ENCODE measurements at places on chromosomes 16 and 17.

DNA sequence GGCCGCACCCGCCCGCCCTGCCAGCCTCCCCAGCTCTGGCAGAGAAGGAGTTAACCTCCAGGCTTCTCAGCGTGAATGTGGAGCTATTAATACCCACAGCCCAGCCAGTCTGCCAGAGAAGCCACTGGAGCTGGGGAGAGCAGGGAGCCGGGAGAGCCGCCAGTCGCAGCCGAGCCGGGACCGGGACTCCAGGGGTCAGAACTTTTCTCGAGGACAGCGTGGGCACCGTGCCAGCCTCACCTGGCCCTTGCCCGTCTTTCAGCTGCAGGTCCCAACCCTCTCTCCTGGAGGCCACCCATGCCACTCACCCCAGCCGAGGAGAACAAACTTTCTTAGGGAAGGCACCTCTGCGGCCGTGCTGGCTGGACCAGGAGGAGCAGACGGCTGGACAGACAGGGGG, 33.8 kb upstream of the SBK1 start:
- no peak for DNase-seq

GRCh38 chr17:28384281-28385036, 13.0 kb downstream of the SARM1 start:
- DNase-seq, result peak; percentile 49

- DNase-seq, result no peak
These were observed 5.1 kb upstream of the MYO1D start for GRCh38 chr17:32882029-32882428.

DNA sequence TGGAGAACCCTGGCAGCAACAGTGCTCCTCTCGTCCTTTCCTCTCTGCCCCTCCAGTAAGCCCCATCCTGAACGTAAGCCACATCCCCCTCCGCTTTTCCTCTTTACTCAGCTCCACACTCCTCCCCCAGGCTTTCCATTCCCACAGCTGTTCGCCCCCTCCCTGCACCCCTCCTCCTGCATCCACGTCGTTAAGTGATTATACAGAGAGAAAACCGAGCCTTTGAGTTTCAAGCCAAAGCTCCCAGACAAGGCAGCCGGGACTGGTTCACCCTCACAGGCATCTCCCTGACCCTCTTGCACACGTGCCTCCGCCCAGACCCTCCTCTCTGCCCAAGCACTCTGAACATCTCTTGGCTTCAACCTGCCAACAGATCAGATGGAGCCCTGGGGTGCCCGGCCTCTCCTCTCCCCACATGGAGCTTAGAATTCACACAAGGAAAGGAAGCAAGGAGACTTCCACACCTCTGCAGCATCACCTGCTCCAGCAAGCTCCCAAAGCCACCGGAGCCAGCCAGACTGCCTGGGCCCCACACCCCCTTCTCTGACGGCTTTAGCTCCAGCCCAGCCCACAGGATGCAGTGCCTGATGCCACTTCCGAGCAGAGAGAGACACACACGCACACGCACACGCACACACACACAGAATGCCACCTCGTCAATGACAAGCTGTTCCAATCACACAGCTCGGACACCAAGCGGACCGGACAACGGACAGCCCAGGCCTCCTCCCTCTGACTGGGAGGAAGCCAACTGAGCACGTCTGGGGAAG, 99.9 kb upstream of the CCL2 start:
- DNase-seq, result no peak

DNA sequence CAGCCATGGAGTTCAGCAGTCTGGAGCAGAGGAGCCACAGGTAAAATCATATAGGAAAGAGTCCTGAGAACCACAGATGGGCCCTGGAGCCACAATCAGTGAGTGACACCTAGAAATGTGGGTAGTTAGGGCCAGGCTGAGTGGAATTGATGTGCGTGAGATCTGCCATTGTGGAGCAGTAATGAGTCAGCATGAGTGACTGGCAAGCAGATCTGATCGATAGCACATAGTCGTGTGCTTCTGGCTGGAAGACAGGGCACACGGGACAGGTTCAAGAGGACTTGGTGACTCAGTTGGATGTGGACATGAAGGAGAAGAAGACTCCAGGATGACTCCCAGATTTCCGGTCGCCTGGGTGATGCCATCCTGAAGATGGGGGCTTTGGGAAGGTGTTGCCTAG, 12.3 kb downstream of the ADORA2B start:
- DNase-seq, result no peak
